ENCODE measurements at places on chromosomes 4 and X. TPM values are rescaled to one million over a fixed set of nuclear protein-coding genes. Genes with fewer than 3 reads are reported as not detected.

DNA sequence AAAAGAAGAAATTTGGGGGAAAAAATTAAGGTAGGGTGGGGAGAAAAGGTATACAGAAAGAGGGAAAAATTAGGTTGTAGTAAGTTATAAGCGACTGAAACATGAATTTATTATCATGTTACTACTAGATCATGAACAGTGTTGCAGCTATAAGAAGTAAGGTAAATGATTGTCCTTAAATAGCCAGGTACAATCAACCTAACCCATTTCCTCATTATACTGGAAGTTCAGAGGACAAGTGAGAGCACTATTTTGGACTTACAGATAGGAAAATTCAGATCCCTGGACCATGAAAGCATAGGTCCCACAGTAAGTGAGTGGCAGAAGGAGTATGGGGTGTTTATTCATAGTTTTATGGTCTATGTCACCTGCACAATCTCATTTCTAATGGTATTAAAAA lies 23.5 kb downstream of the PIR start:
- no peak for DNase-seq

GRCh38 chr4:2036866-2037265 lies 22.3 kb upstream of the NAT8L start:
- DNase-seq: no peak

GRCh38 chr4:89298788-89299152 lies 8.8 kb downstream of the GPRIN3 start:
- DNase-seq: no peak

The MCTS1 gene
- 30.0 TPM for polyA plus RNA-seq
